ENCODE measurements at places on chromosomes 13 and 19. TPM values are rescaled to one million over a fixed set of nuclear protein-coding genes. Genes with fewer than 3 reads are reported as not detected.

DNA sequence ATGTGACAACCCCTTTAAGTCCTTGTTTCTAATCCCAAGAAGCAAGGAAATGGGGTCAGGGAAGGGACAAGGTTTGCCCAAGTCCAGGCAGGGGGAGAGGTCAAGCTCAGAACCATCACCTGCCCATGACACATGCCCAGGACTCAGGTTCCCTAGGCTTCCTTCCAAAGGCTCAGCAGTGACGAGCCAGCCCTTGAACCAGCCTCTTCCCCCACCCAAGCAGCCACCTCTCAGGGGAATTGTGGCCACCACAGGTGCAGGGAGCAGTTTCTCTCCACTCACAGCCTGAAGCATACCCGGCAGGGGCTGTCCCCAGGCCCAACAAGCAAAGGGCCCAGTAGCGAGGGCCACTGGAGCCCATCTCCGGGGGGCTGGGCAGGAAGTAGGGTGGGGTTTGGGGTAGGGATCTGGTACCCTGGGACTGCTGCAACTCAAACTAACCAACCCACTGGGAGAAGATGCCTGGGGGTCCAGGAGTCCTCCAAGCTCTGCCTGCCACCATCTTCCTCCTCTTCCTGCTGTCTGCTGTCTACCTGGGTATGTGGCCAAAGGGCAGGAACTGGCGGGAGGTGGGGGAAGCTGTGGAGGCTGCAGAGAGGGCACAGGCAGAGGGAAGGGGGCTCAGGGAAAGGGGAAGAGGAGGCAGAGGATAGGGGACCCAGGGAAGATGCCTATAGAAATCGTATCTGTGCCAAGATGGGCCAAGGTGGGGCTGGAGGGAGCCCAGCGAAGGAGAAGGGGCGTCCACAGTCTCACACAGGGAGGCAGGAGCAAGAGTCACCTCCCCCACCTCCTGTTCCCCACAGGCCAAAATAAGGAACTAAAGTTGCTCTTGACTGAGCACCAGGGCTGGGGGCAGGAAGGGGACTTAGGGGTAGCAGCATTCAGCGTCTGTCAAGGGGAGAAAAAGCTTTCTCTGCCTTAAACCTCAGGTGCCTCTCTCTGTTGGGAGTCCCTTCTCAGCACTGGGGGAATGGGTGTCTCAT lies at the start of gene CD79A:
Gene CD79A, plus strand, starts transcription at position 433 of the 986 bp plus-strand sequence. Its CDS starts 26 bp downstream, at position 459.
- DNase-seq, result no peak

GRCh38 chr13:27489456-27489855 lies 39.1 kb upstream of the MTIF3 start:
- no peak for DNase-seq

- DNase-seq, result no peak
These were observed 100.2 kb upstream of the RFC3 start for GRCh38 chr13:33717775-33718174.

- DNase-seq, result no peak
These were observed 117.3 kb downstream of the DLEU7 start for GRCh38 chr13:50726164-50726563.

- DNase-seq, result no peak
These were observed 1003.7 kb downstream of the SLITRK1 start for GRCh38 chr13:82878536-82878935.

DNA sequence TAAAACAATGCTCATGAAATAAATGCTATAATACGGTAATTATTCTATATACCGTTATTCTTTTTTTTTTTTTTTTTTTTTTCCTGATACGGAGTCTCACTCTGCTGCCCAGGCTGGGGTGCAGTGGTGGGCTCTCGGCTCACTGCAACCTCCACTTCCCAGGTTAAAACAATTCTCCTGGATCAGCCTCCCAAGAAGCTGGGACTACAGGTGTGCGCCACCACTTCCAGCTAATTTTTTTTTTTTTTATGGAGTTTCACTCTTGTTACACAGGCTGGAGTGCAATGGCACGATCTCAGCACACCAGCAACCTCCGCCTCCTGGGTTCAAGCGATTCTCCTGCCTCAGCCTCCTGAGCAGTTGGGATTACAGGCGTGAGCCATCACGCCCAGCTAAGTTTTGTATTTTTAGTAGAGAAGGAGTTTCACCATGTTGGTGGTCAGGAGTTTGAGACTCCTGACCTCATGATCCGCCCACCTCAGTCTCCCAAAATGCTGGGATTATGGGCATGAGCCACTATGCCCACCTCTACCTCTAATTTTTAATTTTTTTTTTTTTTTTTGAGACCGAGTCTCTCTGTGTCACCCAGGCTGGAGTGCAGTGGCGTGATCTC lies 6.9 kb downstream of the PPP1R15A start:
- no peak for DNase-seq

- DNase-seq, result peak; percentile 68
These were observed 608 bp downstream of the CNN2 start for GRCh38 chr19:1026783-1027649.

BCL3 gene
- polyA plus RNA-seq, result 63.7 TPM

NLRP9 gene
- not detected for polyA plus RNA-seq

PCDH8 gene
- polyA plus RNA-seq, result not detected

Measured in lung (tissue), 17 donors.